ENCODE measurements at places on chromosomes 6 and 20.

DNA sequence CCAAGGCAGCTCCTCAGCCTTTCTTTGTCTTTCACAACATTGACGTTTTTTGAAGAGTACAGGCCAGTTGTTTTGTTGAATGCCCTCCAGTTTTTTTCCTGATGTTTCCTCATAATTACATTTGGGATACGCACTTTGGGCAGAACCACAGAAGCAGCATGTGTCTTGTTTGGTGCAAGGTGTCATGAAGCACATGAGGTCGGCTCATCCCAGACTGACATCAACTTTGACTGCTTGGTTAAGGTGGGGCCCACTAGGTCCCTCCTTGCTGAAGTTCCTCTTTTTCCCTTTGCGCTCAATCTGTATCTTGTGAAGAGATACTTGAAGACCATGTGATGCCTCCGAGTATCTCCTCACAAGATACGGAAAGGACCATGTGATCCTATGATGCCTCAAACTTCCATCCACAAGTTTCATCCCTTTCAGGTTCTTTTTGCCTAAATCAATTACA, 10.5 kb downstream of the SNAI1 start:
- DNase-seq: no peak

DNA sequence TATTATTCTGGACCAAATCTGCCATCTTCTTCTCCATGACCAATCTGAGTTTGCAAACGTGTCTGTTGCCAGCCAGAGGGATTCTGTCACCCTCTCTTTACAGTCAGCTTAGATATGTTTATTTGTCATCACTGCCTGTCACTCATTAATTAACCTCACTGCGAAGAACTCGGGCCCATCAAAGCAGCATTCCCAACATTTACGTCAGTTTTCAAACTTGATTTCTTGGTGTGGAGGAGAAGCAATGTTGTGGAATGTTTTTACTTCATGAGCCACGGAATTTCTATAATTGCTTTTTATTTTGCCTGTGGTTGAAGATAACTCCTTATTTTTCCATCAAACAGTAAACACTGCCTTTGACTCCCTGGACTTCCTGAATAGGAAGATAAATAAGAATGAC, 91.8 kb upstream of the CNKSR3 start:
- no peak for DNase-seq

DNA sequence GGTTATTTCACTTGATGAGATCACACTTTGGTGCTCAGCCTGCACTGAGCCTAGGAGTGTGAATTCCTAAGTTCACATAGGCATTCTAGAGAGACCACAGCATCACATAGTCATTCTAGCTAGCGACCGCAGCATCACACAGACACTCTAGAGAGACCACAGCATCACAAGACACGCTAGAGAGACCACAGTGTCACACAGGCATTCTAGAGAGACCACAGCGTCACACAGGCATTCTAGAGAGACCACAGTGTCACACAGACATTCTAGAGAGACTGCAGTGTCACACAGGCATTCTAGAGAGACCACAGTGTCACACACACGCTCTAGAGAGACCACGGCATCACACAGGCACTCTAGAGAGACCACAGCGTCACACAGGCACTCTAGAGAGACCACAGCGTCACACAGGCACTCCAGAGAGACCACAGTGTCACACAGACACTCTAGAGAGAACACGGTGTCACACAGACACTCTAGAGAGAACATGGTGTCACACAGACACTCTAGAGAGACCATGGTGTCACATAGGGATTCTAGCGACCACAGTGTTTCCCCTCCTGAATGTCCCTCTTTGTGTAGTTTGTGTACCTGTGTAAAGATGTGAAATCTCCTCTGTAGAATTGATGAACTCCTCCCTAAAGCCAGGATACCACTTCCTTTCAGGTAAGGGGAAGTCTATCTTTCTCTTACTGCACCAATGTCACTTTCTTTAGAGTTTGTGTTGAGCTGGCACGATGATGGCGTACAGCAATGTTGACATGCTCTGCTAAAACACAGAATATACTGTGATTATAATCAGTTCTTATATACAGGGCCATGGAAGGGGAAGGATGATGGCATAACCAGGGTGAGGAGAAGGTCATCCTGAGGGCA, 169.4 kb downstream of the ZDHHC14 start:
- DNase-seq: no peak

DNA sequence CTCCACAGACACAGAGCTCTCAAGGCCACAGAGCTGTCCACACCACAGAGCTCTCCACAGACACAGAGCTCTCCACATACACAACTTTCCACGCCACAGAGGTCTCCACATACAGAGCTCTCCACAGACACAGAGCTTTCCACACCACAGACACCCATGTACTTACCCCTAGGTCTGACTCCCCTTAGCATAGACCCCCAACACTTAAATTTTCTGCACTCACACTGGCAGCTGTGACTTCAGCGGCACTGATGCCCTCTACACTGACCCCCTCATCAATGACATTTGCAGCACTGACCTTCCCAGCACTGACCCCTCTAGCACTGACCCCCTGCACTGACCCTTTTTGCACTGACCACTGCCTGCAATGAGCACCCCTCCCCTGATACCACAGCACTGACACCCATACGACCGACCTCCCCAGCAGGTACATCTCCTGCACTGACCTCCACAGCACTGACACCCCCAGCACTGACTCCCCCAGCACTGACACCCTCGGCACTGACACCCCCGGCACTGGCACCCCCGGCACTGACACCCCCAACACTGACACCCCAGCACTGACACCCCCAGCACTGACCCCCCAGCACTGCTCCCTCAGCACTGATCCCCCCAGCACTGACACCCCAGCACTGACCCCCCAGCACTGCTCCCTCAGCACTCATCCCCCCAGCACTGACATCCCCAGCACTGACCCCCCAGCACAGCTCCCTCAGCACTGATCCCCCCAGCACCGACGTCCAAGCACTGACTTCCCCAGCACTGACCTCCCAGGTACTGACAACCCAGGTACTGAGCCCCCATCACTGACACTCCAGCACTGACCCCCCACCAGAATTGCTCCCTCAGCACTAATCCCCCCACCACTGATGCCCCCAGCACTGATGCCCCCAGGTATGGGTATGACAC, 56.5 kb downstream of the ERMARD start:
- no peak for DNase-seq

- DNase-seq: no peak
These were observed 40.0 kb downstream of the RSPH3 start for GRCh38 chr6:158960026-158960425.
